ENCODE measurements at places on chromosomes 16 and 17. TPM values are rescaled to one million over a fixed set of nuclear protein-coding genes. Genes with fewer than 3 reads are reported as not detected.

DNA sequence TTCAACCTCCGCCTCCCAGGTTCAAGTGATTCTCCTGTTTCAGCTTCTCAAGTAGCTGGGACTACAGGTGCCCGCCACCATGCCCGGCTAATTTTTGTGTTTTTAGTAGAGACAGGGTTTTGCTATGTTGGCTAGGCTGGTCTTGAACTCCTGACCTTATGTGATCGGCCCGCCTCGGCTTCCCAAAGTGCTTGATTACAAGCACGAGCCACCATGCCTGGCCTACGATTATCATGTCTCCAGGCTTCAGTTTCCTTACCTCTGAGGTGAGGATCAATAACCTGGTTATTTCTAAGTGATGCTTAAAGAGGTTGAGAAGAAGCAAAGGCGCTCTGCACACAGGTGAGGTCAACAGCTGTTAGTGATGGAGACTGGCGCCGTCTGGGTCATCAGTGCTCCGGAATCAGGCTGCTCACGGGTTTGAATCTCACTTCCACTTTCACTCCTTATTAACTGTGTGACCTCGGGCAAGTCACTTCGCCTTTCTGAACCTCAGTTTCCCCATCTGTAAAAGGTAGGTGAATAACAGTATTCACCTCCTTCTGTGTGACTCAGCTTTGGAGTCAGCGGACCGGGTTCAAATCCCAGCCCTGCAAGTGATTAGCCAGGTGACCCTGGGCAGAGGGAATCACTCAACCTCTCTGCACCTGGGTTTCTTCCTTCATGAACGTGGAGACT lies 745 bp upstream of the ABCC1 start:
- H3K27me3 ChIP-seq, result no peaks in the 10 kb centered on the region
- H3K36me3 ChIP-seq, result no peaks in the 10 kb centered on the region
- peak overlapping the region; percentile 54 for H3K4me3 ChIP-seq
- H3K27ac ChIP-seq, result peak overlapping the region; percentile 58

TMEM204 gene
- 29.3 TPM for polyA plus RNA-seq

DNA sequence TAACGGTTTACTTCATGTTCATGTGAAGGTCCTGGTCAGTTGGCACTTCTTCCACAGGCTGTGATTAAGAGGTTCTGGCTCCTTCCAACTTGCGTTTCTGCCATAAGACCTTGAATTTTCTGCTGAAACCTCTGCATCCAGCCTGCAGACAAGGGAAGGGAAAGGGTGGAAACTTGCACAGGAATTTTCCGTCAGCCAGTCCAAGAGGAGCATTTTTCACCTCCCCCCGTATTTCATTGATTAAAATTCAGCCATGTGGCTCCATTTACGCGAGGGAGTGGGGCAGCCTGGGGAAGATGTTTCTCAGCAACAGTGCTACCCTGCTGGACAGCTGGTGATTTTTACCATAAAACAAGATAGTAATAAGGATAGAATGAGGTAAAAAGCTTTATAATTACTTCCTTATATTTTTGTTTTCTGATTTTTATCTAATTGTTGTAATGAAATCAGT lies 101.5 kb upstream of the SMIM36 start:
- H3K4me1 ChIP-seq, result no peaks in the 10 kb centered on the region
- H3K4me3 ChIP-seq, result no peak overlapping the region
- no peak overlapping the region for H3K27ac ChIP-seq
- no peaks in the 10 kb centered on the region for H3K36me3 ChIP-seq
- no peaks in the 10 kb centered on the region for H3K27me3 ChIP-seq

DNA sequence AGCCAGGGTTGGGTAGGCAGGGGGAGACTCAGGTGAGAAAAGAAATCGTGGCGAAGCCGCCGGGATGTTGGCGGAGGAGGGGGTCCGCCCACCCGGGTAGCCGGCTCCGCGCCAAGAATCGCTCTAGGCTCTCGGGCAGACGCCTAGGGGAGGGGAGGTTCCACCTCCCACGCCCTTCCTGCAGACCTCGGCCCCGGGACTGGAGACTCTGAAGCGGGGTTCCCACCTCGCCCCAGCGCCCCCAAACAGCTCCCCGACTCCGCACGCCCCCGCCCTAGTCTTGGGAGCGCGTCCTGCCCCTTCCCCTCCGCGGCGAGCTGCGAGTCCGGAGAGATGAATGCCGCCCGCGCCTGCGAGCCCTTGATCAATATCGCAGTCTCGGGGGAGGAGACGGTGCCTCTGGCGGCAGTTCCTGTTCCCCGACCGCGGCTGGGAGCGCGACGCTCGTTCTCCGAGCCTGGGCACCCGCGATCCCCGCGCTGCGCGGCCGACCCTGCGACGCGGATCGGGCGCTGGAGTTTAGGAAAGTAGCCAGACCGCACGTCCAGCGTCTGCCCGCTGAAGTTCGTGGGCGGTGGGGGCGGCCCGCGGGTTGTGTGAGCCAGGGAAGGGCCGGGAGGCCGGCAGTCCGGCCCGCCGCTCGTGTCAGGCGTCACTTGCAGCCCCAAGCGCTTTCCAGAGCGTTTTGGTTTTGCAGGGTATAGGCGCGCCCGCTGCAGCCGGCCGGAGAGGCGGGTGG lies 790 bp downstream of the CRHR1 start:
- H3K27ac ChIP-seq, result no peak overlapping the region
- no peak overlapping the region for H3K4me3 ChIP-seq
- H3K4me1 ChIP-seq, result peaks cover 8% of the 10 kb centered on the region

ZFHX3 gene
- 1.9 TPM for polyA plus RNA-seq

CES3 gene
- 0.32 TPM for polyA plus RNA-seq

GRCh38 chr16:85752511-85753420 lies 1.9 kb upstream of the C16orf74 start:
- H3K27me3 ChIP-seq, result peaks cover 37% of the 10 kb centered on the region
- no peak for DNase-seq
- H3K4me3 ChIP-seq, result no peak overlapping the region
- peaks cover 6% of the 10 kb centered on the region for H3K4me1 ChIP-seq

DNA sequence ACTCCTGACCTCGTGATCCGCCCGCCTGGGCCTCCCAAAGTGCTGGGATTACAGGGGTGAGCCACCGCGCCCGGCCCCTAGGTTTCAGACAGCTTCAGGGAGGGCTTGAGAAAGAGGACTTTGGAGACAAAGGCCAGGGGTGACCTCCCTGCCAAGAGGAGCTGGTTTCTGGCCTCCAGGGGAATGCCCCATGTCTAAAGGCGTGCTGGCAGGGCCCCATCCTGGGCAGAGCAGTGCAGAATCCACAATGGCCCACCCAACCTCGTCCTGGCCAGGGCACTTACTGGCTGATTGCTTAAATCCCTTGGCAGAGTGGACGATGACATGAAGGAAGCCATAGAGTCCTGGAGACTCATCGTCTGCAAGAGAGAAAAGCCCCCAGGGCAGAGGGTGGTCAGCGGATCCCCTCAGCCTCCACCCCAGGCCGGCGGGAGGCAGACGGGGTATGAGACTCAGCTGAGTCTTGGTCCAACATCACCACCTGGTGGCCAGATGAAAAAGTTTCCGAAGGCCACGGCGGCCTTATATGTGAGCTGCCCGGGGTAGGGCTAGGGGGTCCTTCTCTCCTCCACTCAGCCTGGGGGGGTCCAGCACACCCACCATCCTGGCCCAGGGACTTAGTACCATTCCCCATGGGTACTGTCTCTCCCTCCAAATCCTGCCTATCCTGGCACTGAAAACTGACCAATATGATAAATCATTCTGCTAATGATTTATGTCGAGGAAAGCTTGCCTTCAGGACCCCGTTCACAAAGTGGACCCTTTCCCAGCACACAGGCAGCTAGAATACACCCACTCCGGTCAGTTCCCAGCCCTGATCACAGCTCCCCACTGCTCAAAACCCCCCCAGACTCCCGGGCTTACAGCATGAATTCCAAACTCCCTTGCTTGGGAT lies 59.1 kb downstream of the TIMM22 start:
- DNase-seq, result peak; percentile 30
- H3K4me3 ChIP-seq, result no peak overlapping the region
- peaks cover 2% of the 10 kb centered on the region for H3K4me1 ChIP-seq
- no peaks in the 10 kb centered on the region for H3K27me3 ChIP-seq
- H3K27ac ChIP-seq, result no peak overlapping the region
- peaks cover 19% of the 10 kb centered on the region for H3K36me3 ChIP-seq
